HCT116 (cell line): ENCODE measurements at places on chromosomes 12 and 14. TPM values are rescaled to one million over a fixed set of nuclear protein-coding genes. Genes with fewer than 3 reads are reported as not detected.
A peak's percentile ranks its signal among the peaks of the same experiment; 100 is the strongest.

GRCh38 chr12:45615268-45615667 lies 114.2 kb upstream of the ARID2 start:
- H3K36me3 ChIP-seq, result no peaks in the 10 kb centered on the region
- H3K4me3 ChIP-seq, result no peak overlapping the region
- no peak for DNase-seq

Gene LMNTD1
- total RNA-seq, result not detected

- no peaks in the 10 kb centered on the region for H3K36me3 ChIP-seq
- no peaks in the 10 kb centered on the region for H3K27me3 ChIP-seq
- H3K4me1 ChIP-seq, result no peaks in the 10 kb centered on the region
- H3K4me3 ChIP-seq, result no peak overlapping the region
- DNase-seq, result no peak
Observed at GRCh38 chr14:103217538-103217937, 94.3 kb downstream of the TNFAIP2 start.

GRCh38 chr12:65827342-65827741 lies 3.1 kb downstream of the HMGA2 start:
- peaks cover 31% of the 10 kb centered on the region for H3K36me3 ChIP-seq
- peaks cover 60% of the 10 kb centered on the region for H3K4me1 ChIP-seq
- peak overlapping the region; percentile 100 for H3K27ac ChIP-seq
- H3K4me3 ChIP-seq, result peak overlapping the region; percentile 85
- no peaks in the 10 kb centered on the region for H3K27me3 ChIP-seq
- DNase-seq, result no peak

GRCh38 chr14:23030936-23031335 lies 3.8 kb downstream of the PSMB5 start:
- no peak overlapping the region for H3K27ac ChIP-seq
- H3K4me3 ChIP-seq, result no peak overlapping the region
- peaks cover 21% of the 10 kb centered on the region for H3K4me1 ChIP-seq

Gene LGALS3
- total RNA-seq, result 86.1 TPM

Gene TAS2R19
- 1.6 TPM for total RNA-seq

Gene KRT77
- total RNA-seq, result not detected

GRCh38 chr14:73047808-73048207 lies 10.5 kb upstream of the RBM25 start:
- DNase-seq, result no peak
- H3K4me1 ChIP-seq, result no peaks in the 10 kb centered on the region
- H3K4me3 ChIP-seq, result no peak overlapping the region
- no peaks in the 10 kb centered on the region for H3K36me3 ChIP-seq
- no peaks in the 10 kb centered on the region for H3K27me3 ChIP-seq
- H3K27ac ChIP-seq, result no peak overlapping the region

Gene MYO1H
- not detected for total RNA-seq

DNA sequence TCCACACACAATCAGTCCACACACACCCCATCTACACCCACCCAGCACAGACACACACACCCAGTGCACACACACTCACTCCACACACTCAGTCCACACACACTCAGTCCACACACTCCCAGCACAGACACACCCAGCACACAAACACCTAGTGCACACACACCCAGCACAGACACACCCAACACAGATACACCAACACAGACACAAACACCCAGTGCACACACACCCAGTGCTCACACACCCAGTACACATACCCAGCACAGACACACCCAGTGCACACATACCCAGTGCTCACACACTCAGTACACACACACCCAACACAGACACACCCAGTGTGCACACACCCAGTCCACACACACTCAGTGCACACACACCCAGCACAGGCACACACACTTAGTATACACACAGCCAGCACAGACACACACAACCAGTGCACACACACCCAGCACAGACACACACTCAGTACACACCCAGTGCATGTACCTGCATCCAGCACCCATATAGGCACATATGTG lies 63.8 kb downstream of the ADGRD1 start:
- DNase-seq, result no peak
- no peak overlapping the region for H3K4me3 ChIP-seq
- no peaks in the 10 kb centered on the region for H3K27me3 ChIP-seq

Gene PRR4
- total RNA-seq, result 2.2 TPM

- no peak overlapping the region for H3K4me3 ChIP-seq
- peak; percentile 47 for DNase-seq
- H3K27me3 ChIP-seq, result no peaks in the 10 kb centered on the region
- no peaks in the 10 kb centered on the region for H3K36me3 ChIP-seq
- H3K27ac ChIP-seq, result no peak overlapping the region
Observed at GRCh38 chr12:13661005-13661887, 320.2 kb downstream of the GRIN2B start.

GRCh38 chr12:12716151-12716792 lies 896 bp upstream of the CDKN1B start:
- H3K4me1 ChIP-seq, result peaks cover 23% of the 10 kb centered on the region
- no peaks in the 10 kb centered on the region for H3K27me3 ChIP-seq
- H3K27ac ChIP-seq, result peak overlapping the region; percentile 100
- DNase-seq, result no peak

Gene NKX2-8
- total RNA-seq, result 7.5 TPM

GRCh38 chr12:89016970-89017778 lies 335.1 kb downstream of the DUSP6 start:
- no peaks in the 10 kb centered on the region for H3K36me3 ChIP-seq
- H3K4me1 ChIP-seq, result peaks cover 2% of the 10 kb centered on the region; the same call in 1 of the 2 replicates
- peak overlapping the region; percentile 50 for H3K27ac ChIP-seq
- H3K4me3 ChIP-seq, result peak overlapping the region; percentile 60

Gene RAD51AP1
- 28.2 TPM for total RNA-seq

DNA sequence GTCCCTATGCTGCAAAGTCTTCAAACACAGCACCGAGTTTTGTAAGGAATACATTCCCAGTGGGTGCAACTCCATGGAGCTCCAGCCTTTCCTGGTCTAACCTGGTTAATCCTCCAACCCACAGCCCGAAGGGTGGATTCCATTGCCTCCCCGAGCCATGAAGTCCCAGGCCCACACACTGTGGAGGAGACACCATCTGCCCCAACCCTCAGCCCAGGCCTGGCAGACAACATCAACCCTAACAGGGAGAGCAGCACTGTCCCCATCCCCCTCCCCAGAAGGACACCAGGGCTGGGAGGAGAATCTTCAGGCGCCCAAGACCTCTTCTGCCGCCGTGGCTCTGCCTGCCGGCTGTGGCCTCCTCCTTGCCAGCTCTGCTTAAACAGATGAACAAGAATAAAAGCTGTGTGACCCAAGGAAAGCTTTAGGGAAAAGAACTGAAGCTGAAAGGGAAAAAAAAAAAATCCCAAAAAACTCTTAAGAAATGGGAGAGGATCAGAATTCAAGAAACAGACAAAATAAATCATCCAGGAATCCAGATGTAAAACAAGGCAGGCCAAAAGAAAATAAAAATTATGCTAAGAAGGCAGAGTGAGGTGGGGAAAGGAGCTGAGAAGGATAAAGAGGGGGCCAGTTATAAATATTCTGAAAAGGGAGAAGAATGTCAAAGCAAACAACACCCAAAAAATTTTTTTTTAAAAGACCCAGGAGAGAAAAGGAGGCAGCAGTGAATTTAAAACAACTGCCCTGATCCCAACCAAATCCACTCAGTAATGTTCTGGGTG lies 16.0 kb upstream of the ZFP36L1 start:
- H3K36me3 ChIP-seq, result no peaks in the 10 kb centered on the region
- no peak for DNase-seq
- H3K27ac ChIP-seq, result no peak overlapping the region
- H3K4me1 ChIP-seq, result peaks cover 31% of the 10 kb centered on the region

GRCh38 chr12:49813131-49813530 lies 15.1 kb downstream of the NCKAP5L start:
- no peak overlapping the region for H3K27ac ChIP-seq
- H3K4me3 ChIP-seq, result no peak overlapping the region
- no peak for DNase-seq
- no peaks in the 10 kb centered on the region for H3K36me3 ChIP-seq
- no peaks in the 10 kb centered on the region for H3K4me1 ChIP-seq
- H3K27me3 ChIP-seq, result no peaks in the 10 kb centered on the region

DNA sequence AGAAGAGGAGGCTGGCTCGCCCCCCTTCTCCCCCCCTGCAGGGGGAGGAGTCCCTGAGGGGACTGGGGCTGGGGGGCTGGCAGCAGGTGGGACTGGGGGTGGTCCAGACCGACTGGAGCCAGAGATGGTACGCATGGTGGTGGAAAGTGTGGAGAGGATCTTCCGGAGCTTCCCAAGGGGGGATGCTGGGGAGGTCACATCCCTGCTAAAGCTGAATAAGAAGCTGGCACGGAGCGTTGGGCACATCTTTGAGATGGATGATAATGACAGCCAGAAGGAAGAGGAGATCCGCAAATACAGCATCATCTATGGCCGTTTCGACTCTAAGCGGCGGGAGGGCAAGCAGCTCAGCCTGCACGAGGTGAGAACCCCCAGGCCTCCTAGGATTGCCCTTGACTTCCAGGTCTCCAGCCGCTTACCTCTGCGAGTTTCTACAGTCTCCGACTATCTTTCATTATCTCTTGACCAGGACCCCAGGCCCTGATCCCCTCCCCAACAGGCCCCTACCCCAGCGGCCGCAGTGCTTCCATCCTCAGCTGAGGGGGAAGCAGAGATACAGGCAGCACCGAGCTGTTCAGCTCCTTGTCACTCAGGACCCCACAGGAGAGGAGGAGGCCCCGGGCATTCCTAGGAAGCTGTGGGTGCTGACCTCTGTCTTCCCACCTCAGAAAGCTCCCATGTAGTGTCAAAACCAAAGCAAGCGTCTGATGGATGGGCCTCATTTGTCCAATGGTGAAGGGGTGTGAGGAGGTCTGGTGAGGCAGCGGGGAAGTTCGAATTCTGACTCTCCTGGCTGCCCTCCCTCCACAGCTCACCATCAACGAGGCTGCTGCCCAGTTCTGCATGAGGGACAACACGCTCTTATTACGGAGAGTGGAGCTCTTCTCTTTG lies 3.0 kb downstream of the NAB2 start:
- no peak overlapping the region for H3K4me3 ChIP-seq
- H3K27me3 ChIP-seq, result no peaks in the 10 kb centered on the region
- peak overlapping the region; percentile 51; the same call in 1 of the 2 replicates for H3K27ac ChIP-seq
- H3K36me3 ChIP-seq, result peaks cover 20% of the 10 kb centered on the region

- H3K27ac ChIP-seq, result no peak overlapping the region
- no peak for DNase-seq
- no peak overlapping the region for H3K4me3 ChIP-seq
- H3K27me3 ChIP-seq, result no peaks in the 10 kb centered on the region
- H3K4me1 ChIP-seq, result no peaks in the 10 kb centered on the region
Observed at GRCh38 chr14:26067341-26067740, 530.5 kb downstream of the NOVA1 start.

Gene PTGER2
- 0.57 TPM for total RNA-seq
